Stimulated activated CD4-positive, alpha-beta T cell treated with anti-CD3 and anti-CD28 coated beads, Interleukin-1b, Interleukin-23, amount 100 ng/mL, for 1 hour (primary cell): ENCODE measurements at places on chromosomes 16 and 17.

DNA sequence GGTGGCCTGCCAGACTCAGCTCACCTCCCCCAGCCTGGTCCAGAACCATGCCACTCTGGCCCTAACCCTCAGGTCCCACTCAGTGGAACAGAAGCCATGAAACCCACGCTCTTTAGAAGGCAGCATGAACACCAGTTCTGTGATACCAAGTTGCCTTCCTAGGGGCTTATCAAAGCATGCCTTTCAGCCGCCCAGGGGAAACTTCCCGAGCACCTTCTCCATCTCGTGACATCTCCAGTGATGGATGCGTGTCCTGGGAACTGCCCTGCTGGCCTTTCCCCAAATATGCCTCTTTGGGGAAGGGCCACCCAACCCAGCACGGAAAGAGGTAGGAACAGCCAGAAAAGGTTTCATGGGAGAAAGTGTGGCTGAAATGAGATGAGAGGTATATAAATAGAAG lies 8.3 kb downstream of the CCDC42 start:
- DNase-seq, result no peak

GRCh38 chr17:15440347-15440746 lies 27.1 kb downstream of the CDRT4 start:
- DNase-seq, result no peak

GRCh38 chr17:55969562-55970324 lies 183.5 kb upstream of the ANKFN1 start:
- no peak for DNase-seq

DNA sequence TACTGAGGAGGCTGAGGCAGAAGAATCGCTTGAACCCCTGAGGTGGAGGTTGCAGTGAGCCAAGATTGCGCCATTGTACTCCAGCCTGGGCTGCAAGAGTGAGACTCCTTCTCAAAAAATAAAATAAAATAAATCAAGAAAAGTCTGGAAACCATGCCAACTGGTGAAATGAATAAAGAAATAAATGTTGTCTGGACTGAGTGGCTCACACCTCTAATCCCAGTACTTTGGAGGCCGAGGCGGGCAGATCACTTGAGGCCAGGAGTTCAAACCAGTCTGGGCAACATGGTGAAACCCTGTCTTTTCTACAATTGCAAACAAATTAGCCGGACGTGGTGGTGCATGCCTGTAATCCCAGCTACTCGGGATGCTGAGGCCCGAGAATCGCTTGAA lies 744 bp upstream of the LRRC37A3 start:
- DNase-seq, result no peak

- DNase-seq, result no peak
Observed at GRCh38 chr16:56257239-56257638, 66.0 kb downstream of the GNAO1 start.

GRCh38 chr16:4494746-4495490 lies 18.7 kb downstream of the HMOX2 start:
- no peak for DNase-seq

GRCh38 chr16:50265260-50265659 lies 1.1 kb upstream of the ADCY7 start:
- DNase-seq, result no peak

GRCh38 chr17:19579192-19579761 lies 45.6 kb downstream of the SLC47A1 start:
- DNase-seq, result no peak

GRCh38 chr16:67163164-67163998 lies 1.2 kb upstream of the HSF4 start:
- no peak for DNase-seq

DNA sequence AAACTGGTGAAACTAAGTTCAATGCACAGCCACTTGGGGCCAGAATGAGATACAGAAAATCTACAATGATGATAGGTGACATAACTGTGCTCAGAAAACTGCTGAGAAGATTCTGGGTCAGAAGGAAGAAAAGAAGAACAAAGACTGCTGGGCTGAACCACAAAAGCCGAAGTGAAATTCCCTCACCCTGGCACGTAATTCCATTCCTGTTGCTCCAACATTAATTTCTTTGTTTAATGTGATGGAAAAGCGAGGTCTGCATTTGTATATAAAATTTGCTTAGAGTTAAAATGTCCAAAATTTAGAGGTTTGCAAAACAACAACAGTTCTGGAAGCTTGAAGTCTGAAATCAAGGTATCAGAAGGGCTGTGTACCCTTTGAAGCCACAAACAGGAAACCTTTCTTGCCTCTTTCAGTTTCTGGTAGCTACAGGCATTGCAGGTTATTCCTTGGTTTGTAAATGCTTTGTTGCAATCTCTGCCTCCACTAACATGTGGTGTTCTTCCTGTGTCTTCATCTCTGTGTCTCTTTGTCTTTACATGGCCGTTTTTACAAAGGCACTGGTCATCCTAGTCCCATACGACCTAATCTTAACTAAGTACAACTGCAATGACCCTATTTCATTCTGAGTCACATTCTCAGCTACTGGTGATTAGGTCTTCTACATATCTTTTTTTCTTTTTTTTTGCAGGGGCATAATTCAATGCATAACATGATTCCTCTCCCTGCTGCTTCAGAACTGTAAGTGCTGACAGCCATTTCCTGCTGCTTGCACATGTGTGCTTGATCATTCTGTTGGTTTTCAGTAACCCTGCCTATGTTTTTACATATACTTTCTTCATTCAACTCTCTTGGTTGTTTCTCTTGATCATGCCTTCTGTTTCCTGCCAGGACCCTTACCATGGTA lies 603.0 kb upstream of the CDH8 start:
- DNase-seq, result no peak

- no peak for DNase-seq
Observed at GRCh38 chr16:48272837-48273421, 25.6 kb upstream of the ABCC11 start.

- no peak for DNase-seq
Observed at GRCh38 chr17:4782652-4783051, 3.5 kb downstream of the VMO1 start.

DNA sequence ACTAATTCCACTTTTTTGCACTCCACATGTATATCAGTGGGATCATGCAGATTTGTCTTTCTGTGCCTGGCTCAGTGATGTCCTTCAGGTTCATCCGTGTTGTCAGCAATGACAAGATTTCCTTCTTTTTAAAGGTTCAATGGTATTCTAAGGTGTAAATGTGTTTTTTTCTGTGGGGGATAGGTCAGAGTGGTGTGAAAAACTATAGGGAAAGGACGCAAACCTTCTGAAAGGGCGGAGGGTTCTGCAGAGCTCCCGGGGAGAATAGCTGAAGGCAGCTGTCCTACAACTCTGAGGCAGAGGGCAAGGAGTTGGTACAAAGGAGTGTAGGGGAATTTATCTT lies 21.9 kb upstream of the CSNK1D start:
- DNase-seq, result no peak

- no peak for DNase-seq
Observed at GRCh38 chr17:79211061-79211770, 136.6 kb downstream of the ENGASE start.

DNA sequence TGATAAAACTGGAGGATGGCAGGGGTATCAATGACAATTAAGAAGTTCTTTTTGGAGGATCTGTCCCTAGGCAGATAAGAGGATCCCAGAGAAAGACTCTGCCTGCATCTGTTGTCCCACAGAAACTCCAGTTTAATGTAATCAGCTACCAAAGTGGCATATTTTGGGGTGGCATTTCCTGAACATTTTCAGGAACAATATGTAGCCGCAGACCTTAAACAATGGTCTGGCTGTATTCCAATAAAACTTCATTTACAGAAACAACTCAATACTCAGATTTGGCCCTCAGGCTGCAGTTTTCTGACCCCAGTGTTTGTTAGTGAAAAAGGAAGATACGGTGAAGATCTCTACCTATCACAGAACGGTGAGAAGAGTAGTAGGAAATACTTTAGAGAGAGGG lies 46.1 kb downstream of the KCNJ16 start:
- DNase-seq, result no peak

DNA sequence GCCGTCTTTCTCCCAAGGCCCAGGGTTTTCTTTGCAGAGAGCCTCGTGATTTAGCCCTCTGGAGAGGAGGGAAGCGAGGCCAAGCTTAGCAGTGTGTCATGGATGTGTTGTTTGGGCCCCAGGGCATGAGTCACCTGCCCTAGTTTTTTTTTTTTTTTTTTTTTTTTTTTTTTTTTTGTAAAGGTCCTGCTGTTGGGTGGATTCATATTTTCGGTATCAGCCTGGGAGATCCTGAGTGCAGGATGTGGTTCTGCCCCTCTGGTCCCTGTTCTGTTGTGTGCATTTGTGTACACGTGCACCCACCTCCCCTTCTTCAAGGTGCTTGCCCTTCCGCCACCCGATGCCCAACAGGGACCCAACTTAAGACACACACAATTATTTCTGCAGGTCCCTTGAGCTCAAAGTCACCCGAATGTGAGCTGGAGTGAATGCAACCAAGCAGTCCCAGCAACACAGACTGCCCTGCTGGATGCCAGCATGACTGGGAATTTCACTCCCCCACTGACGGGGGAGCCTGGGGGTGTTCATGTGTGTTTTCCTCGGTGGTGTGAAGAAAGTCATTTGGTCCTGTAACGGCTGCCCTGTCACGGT lies 265.8 kb upstream of the TNRC6C start:
- no peak for DNase-seq

- DNase-seq, result no peak
Observed at GRCh38 chr16:13969711-13970110, 49.8 kb downstream of the ERCC4 start.

- DNase-seq, result peak; percentile 44
Observed at GRCh38 chr16:25257470-25257955, at the start of gene ZKSCAN2. Gene ZKSCAN2 (minus strand): TSS chr16:25257845. CDS start chr16:25257127, 718 bp downstream.

DNA sequence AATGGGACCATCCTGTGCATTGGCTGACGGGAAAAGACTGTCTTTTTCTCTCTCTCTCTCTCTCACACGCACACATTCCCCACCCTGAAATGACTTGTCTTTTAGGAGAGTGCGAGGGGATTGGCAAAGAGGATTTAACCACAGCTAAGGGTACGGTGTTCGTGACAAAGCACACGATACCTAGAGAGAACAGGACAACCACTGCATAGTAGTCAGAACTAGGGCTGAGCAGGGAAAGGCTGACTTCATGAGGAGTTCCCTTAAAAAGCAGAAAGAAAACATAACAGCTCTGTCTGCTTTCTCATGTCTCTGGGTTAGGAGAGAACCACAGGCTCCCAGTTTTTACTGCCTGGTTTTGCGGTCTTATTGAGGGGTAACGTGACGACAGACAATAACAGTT lies 742.8 kb upstream of the SOX9 start:
- no peak for DNase-seq

- no peak for DNase-seq
Observed at GRCh38 chr16:77277571-77277970, 78.4 kb downstream of the SYCE1L start.

GRCh38 chr16:11914210-11915113 lies 1.3 kb downstream of the GSPT1 start:
- no peak for DNase-seq
